Fibroblast of pulmonary artery (primary cell): ENCODE measurements at places on chromosomes 13 and 19.

DNA sequence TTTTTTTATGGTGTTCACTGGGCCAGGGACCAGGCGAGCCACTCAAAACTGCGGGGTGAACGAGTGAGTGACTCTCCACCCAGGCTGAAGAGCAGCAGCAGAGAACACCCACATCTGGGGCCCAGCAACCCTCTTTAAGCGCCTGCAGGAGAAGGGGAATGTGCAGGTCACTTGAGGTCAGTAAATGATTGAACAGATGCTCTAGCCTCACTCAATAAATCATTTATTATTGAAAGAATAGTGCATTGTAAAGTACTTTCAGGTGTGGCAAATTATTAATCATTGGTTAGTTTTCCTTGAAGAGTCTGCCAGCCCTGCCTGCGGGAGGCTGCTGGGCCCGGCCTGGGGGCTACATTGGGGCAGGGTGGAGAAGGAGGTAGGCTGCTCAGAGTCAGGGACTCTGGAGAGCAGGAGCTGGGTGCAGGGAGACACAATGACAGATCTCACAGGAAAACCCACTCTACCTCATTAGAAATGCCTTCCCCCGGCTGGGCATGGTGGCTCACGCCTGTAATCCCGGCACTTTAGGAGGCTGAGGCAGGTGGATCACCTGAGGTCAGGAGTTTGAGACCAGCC is 42.5 kb downstream of the ABCC4 start:
- DNase-seq = no peak

DNA sequence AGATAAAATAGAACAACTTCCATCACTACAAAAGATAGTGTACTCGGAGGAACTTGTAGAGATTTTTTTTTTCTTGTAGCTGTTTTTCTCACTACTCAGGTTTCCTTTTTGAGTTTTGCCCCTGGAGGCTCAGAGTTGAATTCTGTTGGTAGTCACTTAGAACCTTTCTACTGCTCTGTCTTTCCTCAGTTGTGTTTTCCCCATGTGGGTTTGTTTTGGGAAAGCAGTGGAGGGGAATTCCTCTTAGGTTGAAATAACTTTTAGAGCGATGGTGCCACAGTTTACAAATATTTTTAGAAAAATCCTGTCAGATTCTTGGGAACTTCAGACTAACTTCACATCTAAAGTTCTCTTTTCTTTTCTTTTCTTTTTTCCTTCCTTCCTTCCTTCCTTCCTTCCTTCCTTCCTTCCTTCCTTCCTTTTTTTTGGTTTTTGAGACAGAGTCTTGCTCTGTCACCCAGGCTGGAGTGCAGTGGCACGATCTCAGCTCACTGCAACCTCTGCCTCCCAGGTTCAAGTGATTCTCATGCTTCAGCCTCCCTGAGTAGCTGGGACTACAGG is 65.8 kb downstream of the LRCH1 start:
- DNase-seq = no peak

GRCh38 chr13:99255271-99255670 is 2.9 kb downstream of the GPR18 start:
- DNase-seq = no peak

- DNase-seq = no peak
These were observed 145.6 kb downstream of the SHISA2 start for GRCh38 chr13:25906191-25906661.

GRCh38 chr13:87754097-87754496 is 82.9 kb downstream of the SLITRK5 start:
- DNase-seq = no peak
